ENCODE measurements at places on chromosomes 4 and X.
A peak's percentile ranks its signal among the peaks of the same experiment; 100 is the strongest.

DNA sequence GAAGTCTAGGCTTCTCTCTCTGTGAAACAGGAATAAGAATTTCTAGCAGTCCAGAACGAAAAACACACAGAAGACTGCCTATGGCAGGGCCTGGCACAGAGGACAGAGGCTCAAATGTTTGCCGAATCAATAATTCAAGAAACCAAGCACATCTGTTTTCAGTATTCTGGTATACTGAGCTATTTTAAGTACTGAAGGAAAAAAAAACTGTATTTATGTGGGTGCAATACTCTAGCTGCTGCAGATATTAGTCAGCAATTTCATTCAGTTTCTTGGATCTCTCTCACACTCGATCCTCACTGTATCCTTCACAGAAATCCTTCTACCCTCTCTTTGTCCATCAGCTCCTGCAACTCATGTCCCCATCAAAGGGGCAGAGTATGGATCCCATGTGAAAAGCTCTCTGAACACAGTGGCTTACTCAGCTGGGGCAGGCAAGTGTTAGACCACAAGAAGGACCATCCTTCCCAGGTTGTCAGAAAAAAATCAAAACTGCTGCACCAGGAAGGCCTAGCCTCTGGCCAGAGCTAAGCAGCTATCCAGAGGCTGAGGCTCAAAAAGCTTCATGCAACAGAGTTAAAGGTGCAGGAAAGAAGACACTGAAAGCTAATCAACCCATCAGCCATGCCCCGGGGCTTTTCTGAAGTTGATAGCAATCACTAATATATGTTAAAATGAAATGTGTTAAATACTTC is 9.1 kb upstream of the USO1 start:
- DNase-seq = no peak

DNA sequence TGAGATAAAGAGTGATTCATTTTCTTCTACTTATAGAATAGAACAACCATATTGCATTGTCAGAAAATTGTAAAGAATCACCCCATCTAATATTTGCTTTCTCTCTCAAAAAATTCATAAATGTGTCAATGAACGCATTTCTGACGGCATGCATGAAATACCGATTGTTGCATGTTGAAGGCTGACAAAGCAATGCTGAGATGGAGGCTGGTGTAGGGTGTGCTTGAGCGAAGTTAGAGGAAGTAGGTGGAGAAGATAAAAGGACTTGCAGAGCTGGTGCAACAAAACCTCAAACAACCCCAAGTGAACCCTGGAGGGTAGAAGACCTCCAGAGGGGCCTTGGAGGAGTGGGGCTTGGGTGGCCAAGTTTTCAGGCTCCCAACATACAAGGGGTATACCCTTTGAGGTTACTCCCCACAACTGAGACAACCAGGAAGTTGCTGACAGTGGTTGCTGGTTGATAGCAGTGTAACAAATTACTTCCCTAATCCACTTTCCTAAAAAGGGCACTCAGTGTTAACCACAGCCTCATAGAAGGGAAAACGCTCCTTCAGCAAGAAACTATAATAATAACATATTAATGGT is 452.7 kb downstream of the NLGN4X start:
- no peak for DNase-seq

DNA sequence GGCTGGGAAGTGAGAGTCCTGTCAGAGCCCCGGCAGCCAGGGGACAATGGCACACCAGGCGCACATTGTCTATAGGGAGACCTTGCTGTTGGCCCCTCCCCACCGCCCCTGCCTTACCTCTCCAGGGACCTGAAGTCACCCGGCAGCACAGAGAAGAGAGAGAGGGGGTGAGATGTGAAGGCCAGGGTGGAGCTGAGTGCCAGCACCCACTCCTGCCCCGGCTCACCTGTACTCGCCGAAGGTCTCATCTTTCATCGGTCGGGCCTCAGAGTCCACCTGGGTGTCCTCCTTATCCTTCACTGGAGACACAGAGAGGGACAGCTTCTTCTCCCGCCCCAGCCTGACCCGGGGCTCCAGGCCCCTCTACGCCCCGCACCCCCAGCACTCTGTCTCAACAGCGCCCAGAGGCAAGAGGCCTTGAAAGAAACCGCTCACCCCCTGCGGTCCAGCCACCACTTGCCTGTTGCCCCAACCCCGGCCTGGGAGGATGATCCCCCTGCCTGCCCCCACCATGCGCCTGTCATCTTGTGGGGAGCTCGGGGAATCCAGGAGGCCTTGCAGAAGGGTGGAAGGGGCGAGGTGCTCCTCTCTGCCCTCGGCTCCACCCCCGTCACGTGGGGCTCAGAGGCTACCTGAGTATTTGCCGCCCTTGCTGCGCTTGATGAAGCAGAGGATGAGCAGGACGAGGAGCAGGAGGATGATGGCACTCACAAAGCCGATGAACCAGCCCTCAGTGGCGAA is 22.6 kb downstream of the L1CAM start:
- no peak for DNase-seq

DNA sequence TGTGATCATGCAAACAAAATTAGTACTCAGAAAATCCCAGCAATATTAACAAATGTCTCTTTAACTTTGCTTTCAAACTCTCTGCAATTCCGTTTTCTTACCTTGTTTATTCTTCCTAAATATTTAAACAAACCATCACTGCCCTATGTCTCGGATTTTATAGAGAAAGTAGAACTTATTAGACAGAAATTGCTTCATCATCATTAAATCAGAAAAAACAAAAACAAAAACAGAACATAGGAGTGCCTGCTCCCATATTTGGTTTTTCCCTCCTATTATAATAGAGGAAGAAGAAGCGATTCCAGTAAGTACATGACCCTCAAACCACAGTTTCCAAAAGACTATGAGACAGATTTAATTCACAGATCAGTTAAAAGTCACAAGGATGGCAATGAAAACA is 1228.0 kb downstream of the RPA4 start:
- no peak for DNase-seq

DNA sequence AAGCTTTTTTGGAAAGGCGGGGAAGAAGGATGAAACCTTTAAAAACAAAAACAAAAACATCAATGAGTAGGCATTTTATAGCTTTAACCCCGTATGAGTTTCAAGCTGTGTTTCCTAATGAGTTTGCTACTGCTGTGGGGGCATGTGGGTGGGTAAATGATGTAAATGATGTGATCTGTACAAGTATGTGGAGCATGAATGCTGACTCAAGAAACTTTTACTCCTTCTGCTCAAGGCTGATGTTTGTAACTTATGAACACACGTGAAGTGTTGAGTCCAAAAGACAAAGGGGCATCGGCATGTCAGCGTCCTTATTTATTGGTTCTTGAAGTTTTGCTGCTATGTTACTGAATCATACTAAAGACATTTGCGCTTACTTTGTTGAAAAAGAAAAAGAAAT is 76.9 kb downstream of the CLCN4 start:
- DNase-seq = no peak

DNA sequence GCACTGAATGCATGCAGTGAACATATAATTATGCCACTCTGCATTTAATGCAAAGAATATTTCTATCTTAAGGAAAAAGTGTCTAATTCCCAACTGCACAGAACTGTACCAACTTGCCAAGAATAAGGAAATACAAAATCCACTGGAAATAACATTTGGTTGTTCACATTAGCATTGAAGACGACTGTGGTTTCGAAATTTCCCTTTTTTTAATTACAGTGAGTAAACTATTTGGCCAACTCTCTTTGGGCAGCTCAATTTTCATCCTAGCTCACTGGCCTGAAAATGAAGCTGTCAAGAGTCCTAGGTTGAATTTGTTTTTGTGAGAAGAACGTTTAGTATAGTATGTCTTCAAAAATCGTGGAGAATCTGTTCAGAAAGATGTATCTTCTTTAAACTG is 81.6 kb upstream of the MID1 start:
- no peak for DNase-seq

DNA sequence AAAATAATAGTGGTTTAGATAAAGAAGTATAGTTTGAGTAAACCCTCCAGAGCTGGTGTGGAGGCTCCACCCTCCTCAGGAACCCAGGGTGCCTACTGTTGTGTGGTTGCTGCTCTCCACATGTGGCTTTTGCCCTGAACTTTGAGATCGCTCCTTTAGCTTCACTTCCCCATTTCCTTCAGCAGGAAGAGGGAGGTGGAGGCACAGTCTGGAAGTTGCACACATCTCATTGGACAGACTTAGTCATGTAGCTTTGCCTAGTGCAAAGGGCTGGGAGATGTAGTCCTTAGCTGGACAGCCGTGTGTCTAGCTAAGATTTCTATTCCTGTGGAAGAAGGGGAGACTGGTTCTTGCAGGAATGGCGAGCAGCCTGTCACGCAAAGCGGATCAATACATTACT is 37.9 kb downstream of the RGS12 start:
- peak; percentile 34 for DNase-seq

DNA sequence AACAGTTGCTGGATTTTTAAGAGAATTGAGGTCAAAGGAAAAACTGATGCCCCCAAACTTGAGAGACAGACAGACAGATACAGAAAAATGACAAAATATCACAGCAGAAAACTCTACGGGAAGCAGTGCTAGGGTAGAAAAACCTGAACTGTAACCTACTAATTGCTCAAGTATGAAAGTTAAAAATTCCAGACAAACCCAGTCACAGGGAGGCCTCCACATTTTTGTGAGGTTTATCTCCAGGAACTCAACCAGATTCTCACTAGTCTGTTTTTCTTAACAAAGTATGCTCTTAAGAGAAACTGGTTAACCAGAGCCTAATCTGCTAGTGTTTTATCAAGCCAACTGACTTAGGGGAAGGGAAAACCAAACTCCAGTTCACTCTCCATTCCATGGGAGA is 19.9 kb upstream of the PPP3CA start:
- no peak for DNase-seq
